ENCODE measurements at places on chromosomes 5 and 9.

GRCh38 chr5:137995077-137995748, 37.7 kb downstream of the FAM13B start:
- no peak for DNase-seq

- DNase-seq, result no peak
These were observed 152.3 kb downstream of the KDM4C start for GRCh38 chr9:6910032-6910431.

- no peak for DNase-seq
These were observed 39.5 kb downstream of the CD180 start for GRCh38 chr5:67156976-67157583.

GRCh38 chr9:98332405-98332831, 77.0 kb upstream of the TBC1D2 start:
- peak; percentile 11 for DNase-seq

- DNase-seq, result no peak
These were observed 18.5 kb downstream of the TMC1 start for GRCh38 chr9:72539824-72540347.

DNA sequence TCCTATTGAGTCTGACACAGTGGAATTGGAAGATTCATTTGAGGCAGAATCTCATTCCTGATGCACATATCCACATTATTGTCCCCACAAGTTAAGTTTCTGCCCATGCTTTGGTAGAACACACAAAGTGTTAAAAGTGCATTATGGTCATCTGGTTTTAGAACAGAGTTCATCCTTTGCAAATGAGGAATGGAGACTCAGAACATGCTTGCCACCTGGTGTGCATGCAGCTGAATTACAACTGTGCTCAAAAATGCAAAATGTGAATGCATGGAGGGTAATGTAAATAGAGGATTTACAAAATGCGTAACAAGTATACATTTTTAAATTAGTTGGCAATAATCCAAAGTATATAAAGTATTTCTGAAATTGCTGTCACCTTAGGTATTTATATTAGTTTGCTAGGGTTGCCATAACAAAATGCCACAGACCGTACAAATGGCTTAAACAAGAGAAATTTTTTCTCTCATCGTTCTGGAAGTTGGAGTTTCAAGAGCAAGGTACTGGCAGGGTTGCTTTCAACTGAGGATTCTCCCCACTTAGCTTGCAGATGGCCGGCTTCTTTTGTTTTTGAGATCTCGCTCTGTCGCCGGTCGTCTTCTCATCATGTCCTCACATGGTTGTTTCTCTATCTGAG, 671.1 kb downstream of the TAF11L14 start:
- DNase-seq, result peak; percentile 61

GRCh38 chr9:19699756-19700155, 89.1 kb downstream of the SLC24A2 start:
- no peak for DNase-seq

- DNase-seq, result no peak
These were observed 81.0 kb downstream of the DAPK1 start for GRCh38 chr9:87578625-87579024.

- DNase-seq, result no peak
These were observed 271.5 kb upstream of the PANK3 start for GRCh38 chr5:168850683-168851082.

DNA sequence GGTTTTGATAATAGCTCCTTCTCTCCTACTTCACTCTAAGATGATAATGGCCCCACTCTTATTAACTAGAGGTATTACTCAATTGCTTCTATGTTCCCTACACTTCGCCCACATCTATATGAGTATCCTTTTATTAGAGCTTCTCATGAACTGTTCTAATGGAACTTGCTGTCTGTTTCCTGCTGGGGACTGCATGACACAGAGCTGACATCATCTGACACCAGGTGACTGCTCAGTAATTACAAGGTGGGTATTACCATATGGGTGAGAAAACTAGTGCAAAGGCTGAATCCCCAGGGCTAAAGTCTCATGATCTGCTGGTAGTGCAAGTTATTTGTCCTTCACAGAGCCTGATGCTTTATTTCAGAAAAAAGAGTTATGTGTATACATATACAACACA, 146.2 kb upstream of the PLCXD3 start:
- DNase-seq, result peak; percentile 61

DNA sequence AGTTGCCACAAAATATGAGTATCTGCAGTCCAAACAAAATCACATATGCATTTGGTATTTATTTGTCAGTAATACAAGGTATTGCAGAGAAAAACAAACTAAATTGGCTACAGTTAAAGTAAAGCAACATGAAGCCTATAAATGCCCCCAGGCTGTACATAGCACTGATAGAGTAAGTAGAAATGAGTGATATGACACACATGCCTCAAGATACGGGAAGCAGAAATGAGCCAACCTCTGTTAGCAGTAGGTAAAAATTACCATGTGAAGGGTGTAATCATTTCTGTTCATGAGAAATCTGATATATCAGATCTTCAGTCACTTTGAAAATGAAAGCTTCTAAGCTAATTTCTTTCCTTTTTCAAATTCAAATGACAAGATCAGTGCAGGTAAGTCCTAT, 131.1 kb downstream of the CHSY3 start:
- DNase-seq, result no peak

GRCh38 chr5:127892467-127893207, 189.4 kb downstream of the CCDC192 start:
- no peak for DNase-seq

DNA sequence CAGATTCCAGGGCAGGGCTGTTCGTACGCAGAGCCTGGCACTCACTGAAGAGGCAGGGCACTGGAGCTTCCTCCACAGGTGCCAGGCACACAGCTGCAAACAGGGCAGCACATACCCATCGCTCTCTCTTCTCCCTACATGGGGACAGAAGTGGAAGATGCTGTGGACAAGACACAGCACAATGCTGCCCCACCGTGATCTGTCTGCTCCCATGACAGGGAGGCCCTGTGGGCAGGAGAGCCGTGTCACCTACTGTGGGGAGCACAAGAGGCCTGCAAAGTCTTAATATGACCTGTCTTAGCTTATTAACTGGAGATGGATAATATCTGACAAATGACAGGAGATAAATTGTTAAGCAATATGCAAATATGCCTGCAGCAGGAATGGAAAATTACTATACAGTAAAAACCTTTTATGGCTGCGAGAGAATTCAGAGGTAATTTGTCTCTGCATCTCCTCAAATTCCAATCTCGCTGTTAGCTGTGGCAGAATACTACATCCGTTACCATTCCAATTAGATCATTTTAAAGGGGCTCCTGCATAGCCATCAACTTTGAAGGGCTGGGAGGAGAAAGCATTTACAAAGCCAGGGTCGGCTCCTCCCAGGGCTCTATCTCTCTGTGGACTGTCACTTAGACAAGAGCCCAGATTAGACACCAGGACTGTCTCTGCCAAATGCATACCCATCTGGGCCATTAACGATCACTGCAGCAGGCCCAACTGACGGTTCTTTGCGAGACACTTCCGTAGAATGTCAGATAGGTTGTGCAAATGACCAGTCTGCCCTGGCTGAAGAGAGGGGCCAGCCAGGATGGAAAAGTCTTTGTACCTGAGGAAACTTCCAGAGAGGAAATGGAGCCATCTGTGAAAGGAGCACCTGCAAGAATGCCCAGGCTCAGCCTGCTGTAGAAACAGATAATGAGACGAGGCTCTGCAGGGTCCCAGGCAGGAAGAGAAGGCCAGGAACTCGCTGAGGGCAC, 90.7 kb upstream of the FSTL4 start:
- peak; percentile 46 for DNase-seq

GRCh38 chr9:125513303-125513667, 193.7 kb downstream of the MAPKAP1 start:
- no peak for DNase-seq

DNA sequence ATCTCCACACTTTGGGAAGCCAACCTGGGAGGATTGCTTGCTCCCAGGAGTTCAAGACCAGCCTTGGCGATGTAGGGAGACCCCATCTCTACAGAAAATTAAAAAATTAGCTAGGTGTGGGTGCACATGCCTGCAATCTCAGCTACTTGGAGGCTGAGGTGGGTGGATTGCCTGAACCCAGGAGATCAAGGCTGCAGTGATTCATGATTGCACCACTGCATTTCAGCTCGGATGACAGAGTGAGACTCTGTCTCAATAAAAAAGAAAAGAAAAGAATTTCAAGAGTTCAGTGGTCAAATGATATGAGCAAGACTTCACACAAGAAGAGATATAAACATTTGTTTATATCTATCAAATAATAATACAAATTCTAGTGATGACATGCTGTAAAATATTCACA, 23.0 kb upstream of the MTAP start:
- DNase-seq, result no peak

DNA sequence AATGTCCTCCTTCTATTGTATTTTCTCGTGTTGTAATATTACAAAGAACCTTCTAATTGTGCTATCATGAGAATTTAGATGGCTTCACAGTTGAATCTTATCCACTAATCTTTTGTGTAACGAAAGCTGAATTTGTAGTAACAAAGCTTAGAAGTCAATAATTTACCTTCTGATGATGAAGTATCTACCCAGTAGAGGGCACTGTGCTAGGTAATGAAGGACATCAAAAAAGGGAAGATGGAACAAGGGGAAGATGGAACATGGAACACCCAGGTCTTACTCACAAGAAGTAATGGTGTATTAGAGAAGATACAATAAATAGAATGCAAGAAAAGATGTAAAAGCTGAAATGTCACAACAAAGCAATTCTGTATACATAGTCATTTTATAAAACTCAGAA, 131.0 kb upstream of the CCNG1 start:
- DNase-seq, result no peak

DNA sequence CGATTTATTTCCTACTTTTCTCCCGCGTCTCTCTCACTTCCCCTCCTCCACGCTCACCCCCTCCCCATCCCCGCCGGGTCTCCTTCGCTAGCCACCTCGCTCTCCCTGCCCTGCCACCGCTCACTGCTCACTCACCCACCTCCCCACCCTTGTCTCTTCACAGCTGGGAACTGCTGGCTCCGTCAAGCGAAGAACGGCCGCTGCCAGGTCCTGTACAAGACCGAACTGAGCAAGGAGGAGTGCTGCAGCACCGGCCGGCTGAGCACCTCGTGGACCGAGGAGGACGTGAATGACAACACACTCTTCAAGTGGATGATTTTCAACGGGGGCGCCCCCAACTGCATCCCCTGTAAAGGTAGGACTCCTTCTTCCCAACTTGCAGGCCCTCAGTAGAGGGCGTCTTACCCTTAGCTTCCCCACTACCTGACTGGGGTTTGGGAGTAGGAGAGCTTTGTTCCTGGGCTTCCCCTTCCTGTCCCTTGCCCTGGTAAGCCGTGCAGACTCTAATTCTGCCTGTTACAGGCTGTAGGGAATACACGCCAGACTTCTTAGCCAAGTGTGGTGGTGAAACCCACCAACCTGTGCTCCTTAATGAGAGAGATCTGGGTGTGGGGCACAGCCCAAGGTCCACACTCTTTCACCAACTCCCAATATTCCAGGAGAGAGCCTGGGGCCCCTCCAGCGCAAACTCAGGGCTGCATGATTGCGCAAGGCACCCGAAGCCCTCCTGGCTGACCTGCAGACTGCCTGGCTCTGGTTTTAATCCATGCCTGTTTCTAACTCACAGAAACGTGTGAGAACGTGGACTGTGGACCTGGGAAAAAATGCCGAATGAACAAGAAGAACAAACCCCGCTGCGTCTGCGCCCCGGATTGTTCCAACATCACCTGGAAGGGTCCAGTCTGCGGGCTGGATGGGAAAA, 2.5 kb downstream of the FST start:
- DNase-seq, result peak; percentile 85

GRCh38 chr5:74282490-74282889, 358.0 kb downstream of the ENC1 start:
- DNase-seq, result no peak

GRCh38 chr5:72687288-72687687, 129.2 kb upstream of the TNPO1 start:
- no peak for DNase-seq

- DNase-seq, result no peak
These were observed 41.5 kb upstream of the HOMER1 start for GRCh38 chr5:79555418-79555817.

DNA sequence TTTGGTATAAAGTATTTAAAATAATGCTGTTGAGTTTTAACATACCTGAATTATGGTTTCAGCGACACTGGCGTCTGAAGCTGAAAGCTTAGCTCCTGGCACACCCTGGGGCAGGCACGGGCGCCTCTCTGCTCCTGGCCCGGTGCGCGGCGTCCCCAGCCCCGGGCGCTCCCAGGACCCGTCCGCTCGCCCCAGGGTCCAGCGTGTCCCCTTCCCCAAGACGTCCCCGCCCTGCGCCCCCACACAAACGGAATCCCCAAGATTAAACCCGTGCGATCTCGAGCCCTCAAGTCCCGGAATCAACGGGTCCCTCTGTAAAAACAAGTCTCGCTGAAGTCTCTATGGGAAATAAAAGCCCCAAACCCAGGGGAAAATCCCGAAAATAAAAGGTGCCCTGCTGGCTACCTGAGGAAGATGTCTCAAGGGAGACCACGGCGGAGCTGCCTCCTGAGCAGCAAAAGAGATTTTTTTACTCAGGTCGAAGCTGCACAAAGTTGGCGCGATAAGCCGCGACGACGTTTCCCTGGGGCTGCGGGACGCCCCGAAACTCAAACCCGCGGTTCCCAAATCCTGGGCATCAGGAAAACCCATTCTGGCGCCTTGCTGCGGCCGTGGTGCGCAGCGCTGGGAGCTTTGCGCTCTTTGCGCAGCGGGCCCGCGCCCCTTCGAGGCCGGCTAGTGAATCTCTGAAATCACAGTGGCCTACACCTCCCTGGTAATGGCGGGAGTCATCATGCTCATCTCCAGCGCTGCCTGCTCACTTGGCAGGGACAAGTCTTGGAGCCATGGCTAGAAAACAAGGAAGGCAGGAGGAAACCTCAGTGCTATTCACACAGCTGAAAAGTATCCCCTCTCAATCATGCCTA, 6.3 kb upstream of the IFNA8 start:
- peak; percentile 78 for DNase-seq

DNA sequence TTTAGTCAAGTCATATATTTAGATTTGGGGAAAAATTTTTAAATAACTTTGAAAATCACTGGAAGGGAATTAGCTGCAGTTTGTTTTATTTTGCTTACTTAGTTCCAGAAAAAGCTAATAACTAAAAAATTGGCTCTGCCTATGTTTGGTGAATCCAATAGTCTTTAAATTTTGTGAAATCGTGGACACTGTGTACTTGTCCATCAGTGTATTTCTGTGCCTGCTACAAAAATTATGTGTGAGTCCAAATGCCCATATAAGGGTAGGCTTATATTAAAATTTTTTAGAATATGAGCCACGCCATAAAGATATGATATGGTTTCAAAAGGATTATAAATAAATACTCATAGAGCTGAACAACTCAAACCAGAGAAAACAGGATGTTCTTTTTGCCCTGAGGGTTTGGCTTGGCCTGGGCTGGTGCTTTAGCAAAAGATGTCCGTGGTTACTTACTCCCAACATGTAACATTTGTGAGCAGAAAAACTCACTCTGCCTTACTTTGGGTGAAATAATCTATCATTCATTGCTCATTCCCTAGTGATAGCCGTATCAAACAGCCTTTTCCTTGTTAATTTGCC, 133.2 kb upstream of the PRLR start:
- no peak for DNase-seq

All from islet precursor cell (in vitro differentiated cells).